ENCODE measurements at places on chromosomes 1 and 21.

- DNase-seq, result no peak
Observed at GRCh38 chr1:11132563-11133293, 33.1 kb upstream of the EXOSC10 start.

- DNase-seq, result no peak
Observed at GRCh38 chr1:92653605-92654381, 131.1 kb downstream of the EVI5 start.

DNA sequence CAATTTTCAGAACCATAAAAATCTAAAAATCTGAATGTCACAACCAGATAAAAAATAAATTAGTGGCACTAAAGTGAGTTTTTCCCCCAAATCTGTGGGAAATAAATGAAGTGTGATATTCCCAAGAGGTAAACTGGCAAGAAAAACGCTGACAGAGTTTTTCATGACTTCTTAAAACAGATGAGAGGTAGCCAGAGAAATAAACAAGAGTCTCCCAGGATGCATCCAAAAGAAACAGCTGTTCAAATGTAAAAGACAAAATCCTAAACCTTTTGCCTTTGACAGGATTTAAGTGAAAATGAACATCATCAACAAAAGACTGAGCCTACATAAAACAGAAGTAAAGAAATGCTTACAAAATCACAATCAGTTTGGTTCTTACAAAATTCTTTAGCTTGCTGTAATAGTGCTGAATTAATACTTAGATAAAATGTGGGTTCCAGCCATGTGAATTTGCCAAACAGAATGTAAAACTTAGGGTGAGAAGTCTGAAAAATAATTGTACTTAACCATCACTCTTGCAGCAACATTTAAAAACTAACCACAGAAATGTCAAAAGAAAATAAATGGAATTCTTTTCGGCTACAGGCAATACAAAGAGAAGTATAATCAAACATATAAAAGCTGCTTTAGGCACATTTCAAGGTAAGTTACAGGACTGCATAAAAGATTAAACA, 133.6 kb downstream of the EIF4G3 start:
- DNase-seq, result no peak

DNA sequence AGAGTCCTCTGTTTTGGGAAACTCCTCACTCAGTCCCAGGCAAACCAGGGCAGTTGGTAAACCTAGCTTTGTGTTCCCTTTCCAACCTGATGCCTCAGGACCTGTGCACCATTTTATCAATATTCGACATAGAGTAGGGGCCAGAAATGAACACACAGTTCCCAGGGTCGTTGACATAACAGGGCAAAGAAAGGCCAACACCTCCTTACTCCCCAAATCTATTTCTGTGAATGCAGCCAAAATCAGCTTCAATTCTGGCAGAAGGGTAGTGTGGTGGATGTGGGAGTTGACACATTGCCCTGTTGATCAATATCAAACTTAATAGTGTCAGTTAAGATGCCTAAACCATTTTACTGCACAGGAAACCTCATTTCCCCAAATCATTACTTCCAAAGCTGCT, 104.6 kb upstream of the SPATA6 start:
- DNase-seq, result no peak

GRCh38 chr1:157073944-157074685, 25.5 kb downstream of the ETV3L start:
- peak; percentile 8 for DNase-seq

GRCh38 chr1:4122513-4123160, 222.6 kb upstream of the C1orf174 start:
- no peak for DNase-seq

DNA sequence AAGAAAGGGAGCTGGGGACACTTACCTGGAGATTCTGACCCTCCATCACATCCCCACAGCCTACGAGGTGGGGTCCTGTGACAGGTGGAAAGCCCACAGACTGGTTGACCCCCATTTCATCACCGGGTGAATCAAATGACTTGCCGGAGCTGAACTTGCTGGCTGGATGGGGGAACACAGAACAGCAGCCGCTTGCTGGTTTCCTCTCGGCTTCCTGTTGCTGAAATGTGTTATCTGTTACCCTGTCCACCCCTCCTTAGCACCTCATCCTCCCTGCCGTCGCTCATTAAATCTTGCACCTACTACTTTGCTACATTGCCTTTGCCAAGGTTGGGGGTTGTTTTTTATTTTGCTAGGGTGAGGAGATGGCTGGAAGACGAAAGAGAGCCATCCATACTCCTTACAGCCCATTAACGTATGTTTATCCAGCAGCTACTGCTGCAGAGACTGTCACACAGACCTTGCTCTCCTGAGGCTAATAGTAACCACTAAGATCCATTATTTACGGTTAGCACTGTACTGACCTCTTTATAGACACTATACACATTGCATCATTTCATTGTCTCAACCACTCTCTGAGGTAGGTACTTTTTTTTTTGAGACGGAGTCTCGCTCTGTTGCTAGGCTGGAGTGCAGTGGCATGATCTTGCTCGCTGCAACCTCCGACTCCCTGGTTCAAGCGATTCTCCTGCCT, 7.0 kb downstream of the PAFAH2 start:
- peak; percentile 29 for DNase-seq

DNA sequence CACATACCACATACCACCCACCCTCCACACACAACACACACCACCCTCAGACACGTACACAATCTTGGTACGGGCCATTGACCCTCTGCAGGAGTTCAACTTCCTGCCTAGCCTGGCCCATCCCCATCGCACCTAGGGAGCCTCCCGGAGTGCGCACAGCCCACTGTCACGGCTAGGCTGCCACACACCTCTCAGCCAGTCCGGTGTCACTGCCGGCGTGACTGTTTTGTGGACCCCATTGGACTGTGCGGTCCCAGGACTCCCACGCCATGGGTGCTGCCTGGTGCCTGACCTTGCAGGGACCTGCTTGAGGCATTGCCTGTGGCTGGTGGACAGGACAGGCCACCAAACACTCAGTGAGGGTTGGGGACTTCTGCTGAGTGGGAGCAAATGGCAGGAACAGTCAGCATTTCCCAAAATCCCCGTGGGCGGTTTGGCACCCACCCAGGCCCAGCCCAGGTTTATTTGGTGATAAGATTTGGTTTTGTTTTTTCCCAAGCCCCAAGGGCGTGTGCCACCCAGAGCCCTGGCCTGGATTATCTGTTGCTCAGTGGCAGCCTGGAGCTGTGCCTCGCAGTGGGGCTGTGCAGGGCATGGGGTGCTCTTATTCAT, 27.7 kb downstream of the RAB7B start:
- DNase-seq, result no peak

GRCh38 chr1:100543640-100544039, 5.7 kb downstream of the GPR88 start:
- peak; percentile 17 for DNase-seq

DNA sequence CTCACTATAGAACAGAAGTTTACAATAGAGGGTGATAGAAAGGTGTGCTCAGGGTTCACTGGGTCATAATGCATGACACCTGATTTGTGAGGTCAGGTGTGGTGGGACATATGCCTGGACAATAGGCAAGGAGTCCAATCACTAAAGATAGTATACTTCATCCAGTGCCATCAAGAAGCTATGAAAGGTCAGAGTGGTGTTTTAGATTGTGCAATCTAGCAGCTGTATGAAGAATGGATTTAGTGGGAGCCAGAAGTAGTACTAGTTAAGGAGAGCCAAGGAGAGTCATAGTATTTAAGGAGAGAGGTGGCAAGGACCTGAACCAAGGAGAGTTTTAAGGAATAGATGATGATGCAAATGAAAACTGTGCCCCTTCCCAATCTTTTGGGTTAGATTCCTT, 80.6 kb upstream of the C1orf105 start:
- no peak for DNase-seq

GRCh38 chr1:37181425-37181824, 147.1 kb upstream of the GRIK3 start:
- no peak for DNase-seq

DNA sequence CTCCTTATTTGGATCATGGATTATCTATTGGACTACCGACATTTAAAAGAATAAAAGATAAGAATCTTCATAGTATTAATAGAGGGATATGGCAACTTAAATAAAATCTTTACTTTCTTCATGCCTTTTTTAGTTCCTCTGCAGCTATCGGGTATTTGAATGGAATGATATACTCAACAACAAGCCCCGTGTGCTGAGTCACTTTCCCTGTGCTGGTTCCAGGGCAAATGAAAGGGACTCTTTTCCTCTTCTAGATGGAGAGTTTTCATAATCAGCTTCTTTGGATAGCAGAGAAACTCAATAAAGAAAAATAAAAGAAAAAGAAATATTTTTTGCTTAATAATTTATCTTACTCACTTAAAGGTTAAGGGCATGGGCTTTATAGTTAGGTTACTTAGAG, 213.7 kb downstream of the LRRC40 start:
- no peak for DNase-seq

- DNase-seq, result no peak
Observed at GRCh38 chr1:162906485-162906884, 45.5 kb upstream of the CCDC190 start.

- DNase-seq, result no peak
Observed at GRCh38 chr1:157437296-157437695, 115.0 kb downstream of the FCRL5 start.

DNA sequence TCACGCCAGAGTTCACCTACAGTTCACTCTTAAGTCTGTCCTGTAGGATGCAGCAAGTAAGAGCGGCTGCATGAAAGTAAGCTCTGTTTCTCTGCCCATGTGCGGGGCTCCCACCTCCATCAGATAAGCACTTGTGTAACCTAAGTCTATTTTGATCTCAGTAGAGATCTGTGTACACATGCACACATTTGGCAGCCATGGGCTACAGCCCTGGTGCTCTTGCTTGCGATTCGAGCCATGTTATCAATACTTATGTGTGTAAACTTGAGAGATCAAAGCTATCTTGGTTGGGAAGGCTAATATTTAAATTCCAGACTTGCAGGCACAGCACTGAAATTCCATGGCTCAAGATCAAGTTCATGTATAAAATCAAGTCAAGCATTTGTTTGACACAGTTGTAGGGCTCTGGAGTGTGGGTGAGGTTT, 244.7 kb upstream of the FGGY start:
- no peak for DNase-seq

DNA sequence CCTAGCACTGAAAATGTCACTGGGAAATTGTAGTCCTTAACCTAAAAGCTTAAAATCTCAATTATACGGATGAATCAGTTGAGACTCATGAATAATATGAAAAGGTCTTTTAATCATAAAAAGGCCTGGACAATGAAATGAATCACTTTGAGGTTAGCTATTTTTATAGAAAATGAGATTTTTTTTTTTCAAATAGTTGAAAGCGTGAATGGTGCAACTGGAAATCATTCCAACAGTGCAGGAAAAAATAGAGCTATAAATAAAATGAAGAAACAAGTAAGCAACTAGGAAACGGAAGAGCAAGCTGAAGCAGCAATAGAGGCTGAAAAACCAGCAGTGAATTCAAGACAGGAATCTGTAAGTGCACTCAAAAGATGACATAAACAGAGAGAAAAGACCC, 142.9 kb downstream of the BACH1 start:
- DNase-seq, result no peak

- DNase-seq, result no peak
Observed at GRCh38 chr1:214224611-214225354, 56.2 kb upstream of the SMYD2 start.

GRCh38 chr1:101080859-101081258, 55.3 kb upstream of the DPH5 start:
- no peak for DNase-seq

GRCh38 chr1:206579747-206580437, 32.4 kb downstream of the EIF2D start:
- DNase-seq, result peak; percentile 64

DNA sequence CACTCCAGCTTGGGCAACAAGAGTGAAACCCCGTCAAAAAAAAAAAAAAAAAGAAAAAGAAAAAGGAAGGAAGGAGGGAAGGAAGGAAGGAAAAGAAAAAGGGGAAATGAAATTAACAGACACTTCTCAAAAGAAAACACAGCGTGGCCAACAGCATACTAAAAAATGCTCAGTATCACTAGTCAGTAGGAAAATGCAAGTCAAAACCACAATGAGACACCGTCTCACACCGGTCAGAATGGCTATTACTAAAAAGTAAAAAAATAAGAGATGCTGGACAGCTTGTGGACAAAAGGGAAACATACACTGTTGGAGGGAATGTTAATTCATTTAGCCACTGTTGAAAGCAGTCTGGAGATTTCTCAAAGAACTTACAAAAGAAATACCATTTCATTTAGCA, 369.5 kb upstream of the BRINP3 start:
- DNase-seq, result no peak

DNA sequence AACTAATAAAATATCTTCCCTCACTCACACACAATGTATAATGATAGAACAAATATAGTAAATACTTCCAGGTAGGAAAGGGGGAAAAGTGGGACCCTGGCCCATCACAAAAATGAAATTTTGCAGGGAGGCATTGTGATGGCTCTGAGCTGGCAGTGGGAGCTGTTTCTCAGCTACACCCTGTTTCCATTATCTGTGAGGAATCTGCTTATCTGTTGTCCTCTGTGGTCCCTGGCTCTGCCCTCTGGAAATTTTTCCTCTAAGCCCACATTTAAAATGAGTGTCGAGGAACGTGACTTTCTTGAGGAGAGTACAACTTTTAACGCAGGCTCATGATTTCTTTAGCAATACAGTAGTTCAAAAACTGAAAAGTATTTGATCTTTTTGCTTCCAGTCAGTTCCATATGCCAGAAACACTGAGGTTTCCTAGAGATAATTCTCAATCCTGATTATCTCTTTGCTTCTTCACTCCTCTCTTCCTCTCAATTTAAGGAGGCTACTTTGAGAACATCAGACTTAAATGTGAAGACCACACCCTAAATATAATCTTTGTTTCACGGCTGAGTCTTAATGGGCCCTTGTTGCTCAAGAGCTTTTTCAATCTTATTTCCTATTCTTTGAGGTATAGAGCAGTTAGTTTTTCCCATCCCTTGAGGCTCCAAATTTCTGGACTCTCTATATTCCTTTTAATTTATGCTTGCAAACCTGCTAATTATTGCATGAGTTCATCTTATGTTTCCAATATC, 5.0 kb upstream of the EEIG2 start:
- no peak for DNase-seq

GRCh38 chr21:31273278-31273677, 70.8 kb downstream of the TIAM1 start:
- DNase-seq, result no peak

GRCh38 chr1:9628541-9629444, 22.7 kb upstream of the PIK3CD start:
- peak; percentile 72 for DNase-seq

- DNase-seq, result no peak
Observed at GRCh38 chr1:1960480-1961196, 41.6 kb upstream of the TMEM52 start.

DNA sequence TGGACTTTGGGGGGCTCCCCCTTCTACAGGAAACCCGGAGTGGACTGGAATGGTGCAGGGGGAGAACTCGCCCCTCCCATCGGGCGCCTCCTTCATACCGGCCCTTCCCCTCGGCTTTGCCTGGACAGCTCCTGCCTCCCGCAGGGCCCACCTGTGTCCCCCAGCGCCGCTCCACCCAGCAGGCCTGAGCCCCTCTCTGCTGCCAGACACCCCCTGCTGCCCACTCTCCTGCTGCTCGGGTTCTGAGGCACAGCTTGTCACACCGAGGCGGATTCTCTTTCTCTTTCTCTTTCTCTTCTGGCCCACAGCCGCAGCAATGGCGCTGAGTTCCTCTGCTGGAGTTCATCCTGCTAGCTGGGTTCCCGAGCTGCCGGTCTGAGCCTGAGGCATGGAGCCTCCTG, at the start of gene TNFRSF14:
TSS of gene TNFRSF14 (plus strand) at position 95 of the 401 bp plus-strand sequence. CDS start at position 389, 294 bp downstream.
- peak; percentile 79 for DNase-seq

Data from stimulated activated naive CD4-positive, alpha-beta T cell (primary cell).